ENCODE measurements at places on chromosomes 1 and 21.

- DNase-seq = no peak
Observed at GRCh38 chr1:173405281-173405680, 71.9 kb upstream of the PRDX6 start.

DNA sequence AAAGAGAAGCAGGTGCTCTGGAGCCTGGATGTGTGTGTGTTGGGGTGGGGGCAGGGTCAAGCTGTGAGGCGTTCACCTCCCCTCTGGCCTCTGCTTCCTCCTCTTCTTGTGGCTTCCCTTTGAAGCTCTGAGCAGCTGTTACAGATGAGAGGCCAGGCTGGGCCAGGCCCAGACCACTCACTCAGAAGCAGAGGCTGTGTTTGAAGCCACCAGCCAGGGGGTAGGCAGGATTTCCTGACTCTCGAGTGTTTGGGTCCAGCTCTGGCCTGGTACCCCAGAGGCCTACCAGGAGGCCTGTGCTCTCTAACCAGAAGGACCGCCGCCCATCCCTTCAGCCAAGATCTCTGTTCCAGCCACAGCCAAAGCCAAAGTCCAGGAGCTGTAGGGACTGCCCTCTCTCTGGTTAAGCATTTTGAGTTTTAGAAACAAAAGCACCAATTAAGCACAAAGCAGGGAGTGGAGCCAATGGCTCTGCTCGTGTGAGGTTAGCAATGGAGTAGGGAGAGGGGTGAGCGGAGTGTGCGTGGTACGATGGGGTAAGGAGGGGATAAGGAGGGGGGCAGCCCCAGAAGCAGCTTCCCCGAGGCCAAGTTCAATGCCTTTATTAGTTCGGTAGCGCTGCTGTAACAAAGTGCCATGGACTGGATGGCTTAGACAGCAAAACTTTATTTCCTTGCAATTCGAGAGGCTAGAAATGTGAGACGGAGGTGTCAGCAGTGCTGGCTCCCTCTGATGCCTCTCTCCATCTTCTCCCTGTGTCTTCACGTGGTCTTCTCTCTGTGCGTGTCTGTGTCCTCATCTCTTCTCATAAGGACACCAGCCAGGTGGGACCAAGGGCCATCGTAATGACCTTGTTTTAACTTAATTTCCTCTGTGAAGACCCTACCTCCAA is 20.5 kb downstream of the RCSD1 start:
- DNase-seq = no peak

DNA sequence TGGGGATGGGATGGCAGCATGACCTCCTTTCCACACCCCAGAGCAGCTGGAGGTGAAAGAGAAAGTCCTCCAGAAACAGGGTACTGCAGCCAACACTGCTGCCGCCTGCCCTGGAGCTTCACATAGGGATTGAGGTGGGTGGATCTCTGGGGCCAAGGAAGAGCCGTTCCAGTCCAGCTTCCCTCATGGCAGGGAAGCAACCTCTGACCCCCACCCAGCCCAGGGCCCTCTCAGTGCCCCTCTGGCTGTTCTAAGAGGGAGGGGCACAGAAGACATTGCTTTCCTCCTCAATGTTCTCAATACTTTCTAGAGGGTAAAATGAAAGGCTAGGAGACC is 5.7 kb downstream of the KIF21B start:
- DNase-seq = no peak

GRCh38 chr1:24963099-24963872 is 33.2 kb upstream of the RUNX3 start:
- no peak for DNase-seq

DNA sequence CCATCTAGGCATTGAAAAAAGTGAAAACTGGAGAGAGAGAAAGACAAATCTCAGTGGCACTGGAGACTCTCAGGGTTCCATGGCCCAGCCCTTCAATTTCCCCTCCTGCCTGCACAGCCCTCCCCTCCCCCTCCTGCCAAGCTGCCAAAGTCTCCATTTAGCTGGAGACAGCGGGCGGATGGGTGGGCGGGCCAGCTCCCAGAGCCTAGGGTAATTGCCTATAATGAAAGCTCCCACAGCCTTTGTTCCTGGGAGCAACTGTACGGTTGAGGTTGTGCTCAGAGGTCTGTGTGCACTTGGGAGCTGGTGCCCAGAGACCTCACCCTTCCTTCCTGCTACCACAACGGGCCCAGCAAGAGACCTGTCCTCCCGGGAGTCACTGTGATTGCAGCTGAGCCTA is 89.6 kb downstream of the NAV1 start:
- DNase-seq = peak; percentile 82

- DNase-seq = no peak
Observed at GRCh38 chr1:153795330-153795837, 20.2 kb downstream of the SLC27A3 start.

DNA sequence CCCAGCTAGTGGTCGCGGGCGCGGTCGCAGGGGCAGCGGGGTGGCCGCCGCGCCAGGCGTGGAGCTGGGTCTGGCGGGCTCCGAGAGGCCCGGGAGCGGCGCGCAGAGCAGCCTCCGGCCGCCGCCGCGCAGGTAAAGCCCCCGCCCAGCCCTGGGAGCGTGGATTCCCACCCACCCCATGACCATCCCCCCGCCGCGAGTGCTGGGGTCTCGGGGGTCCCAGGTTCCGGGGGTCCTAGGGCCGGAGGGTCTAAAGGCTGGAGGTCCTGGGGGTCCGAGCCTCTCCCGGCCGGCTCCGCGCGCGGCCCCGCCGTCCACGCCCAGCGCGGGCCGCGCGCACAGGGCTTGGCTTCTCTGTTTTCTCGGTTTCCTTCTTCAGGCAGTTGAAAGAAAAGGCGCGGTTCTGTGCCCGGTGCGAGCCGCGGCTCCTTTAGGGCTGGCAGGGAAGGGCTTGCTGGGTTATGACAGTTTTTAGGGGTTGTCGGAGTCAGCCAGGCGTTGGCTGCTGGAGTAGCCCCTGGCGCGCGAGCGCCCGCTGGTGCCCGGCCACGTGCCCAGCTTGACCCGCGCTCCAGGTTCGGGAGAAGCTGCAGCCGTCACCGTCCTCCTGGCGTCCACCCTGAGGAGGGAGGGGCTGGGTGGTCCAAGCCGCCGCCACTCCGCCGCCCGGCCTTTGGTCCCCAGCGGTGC is 359 bp downstream of the LRRC3 start:
- DNase-seq = no peak

GRCh38 chr1:193951984-193952383 is 765.6 kb upstream of the B3GALT2 start:
- no peak for DNase-seq

- no peak for DNase-seq
Observed at GRCh38 chr1:171817511-171818265, 23.6 kb upstream of the DNM3 start.

- no peak for DNase-seq
Observed at GRCh38 chr1:63873751-63874150, 99.9 kb downstream of the ROR1 start.

DNA sequence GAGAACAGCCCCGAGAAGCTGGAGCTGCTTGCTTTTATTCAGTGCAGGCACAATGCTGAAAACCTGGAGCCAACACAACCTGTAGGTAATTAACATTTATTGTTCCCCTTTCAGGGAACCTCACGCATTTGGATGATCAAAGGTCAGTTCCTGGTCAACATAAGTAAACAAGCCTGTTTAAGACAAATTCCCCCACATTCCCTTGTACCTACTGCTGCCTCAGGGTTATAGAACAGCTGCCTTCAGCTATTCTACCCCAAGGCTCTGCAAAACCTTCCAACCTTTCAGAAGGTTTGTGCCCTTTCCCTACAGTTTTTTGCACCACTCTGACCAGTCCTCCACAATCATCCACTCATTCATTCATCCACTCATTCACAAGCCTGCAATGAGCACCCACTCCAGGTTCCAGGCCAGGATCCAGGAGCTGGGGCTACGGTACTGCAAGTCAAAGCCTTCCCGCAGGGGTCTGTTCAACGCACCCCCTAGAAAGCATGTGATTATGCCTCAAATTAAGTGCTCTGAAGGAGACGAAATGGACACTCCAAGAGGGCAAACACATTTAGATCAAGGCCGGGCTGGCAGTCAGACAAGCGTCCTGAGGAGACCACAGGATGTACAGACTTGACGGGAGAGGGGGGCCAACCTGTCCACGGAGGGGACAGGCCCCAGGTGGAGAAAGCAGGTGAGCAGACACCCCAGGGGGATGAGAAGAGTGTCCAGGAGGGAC is 683.9 kb downstream of the MATN1 start:
- DNase-seq = no peak

GRCh38 chr1:66227966-66228365 is 306.0 kb upstream of the SGIP1 start:
- DNase-seq = no peak

- DNase-seq = no peak
Observed at GRCh38 chr21:46065215-46065913, 32.5 kb upstream of the COL6A2 start.

GRCh38 chr1:27471477-27471876 is 18.5 kb downstream of the WASF2 start:
- no peak for DNase-seq

DNA sequence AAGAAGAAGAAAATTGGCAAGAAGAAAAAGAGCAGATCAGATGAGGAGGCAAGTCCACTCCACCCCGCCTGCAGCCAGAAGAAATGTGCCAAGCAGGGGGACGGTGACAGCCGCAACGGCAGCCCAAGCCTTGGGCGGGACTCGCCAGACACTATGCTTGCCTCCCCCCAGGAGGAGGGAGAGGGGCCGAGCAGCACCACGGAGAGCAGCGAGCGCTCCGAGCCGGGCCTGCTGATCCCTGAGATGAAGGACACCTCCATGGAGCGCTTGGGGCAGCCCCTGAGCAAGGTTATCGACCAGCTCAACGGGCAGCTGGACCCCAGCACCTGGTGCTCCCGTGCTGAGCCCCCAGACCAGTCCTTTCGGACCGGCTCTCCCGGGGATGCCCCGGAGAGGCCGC is 9.0 kb upstream of the SLC25A34 start:
- no peak for DNase-seq

DNA sequence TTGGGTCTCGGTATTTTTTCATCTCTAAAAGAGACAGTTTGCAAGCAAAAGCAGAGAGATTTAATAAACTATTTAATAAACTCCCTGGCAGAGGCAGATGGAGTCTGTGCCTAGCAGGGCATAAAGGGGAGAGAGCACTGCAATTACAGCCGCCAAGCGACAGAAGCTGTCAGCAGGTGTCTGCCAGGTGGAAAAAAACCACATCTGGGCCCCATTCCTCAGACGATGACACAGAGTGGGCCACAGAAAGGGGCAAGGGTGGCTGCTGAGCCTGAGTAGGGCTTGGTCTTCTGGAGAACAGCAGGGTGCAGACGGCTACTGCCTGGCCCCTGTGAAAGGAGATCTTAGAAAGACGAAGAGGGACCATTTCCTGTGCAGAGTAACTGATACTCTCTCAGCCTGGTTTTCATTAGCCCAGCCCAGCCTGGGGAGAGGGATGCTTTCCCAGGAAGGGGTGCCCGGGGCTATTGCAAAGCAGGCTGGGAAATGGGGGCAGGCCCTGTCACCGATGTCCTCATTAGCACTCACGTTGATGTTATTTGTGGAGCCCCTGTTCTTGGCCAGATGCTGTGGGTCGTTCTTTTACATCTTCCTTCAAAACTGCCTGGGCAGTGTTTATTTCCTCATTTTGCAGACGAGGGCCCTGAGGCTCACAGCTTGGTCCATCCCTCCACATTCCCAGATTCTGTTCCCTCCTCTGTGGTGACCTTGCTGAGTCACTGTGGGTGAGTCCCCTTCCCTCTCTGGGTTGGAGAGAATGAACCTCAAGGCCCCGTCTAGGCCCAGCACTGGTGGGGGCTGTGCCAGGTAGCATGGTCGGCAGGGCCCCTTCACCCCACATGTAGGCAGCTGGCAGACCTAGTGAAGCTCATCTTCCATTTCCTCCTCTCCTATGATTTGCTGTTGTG is 472.7 kb downstream of the PTPRU start:
- DNase-seq = peak; percentile 64

DNA sequence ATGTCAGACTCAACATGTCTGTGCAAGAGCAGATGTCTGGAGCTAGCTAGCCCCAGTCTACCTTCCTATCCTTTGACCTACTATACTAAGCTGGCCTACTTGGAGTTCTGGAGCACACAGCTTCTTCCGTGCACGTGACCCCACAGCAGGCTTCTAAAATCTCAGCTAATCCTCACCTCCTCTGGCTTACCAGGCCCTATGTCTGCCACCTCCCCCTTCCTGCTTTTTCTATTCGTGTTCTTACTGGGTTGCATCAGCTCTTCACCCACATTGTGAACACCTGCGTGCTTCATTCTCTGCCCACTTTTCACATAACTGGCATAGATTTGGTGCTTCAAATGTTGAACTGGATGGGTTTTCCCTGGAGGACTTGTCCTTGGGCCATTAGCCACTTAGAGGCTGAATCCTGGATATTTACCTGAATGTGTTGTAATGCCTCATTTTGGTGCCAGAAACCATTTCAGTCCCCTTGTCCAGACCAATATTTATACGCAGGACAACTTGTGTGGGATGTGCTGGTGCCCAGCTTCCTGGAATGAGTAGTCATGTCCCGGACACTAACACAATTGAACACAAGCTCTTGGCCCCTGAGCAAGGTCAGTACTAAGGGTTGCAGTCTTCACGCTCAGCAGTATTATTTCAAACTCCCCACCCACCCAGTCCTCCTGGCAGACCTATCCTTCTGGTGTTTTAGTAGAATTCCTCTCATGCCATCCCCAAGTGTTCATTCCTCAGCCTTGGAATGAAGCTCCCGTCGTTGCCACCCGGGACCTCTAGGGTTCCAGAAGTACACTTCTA is 24.0 kb downstream of the TENT5C start:
- no peak for DNase-seq

DNA sequence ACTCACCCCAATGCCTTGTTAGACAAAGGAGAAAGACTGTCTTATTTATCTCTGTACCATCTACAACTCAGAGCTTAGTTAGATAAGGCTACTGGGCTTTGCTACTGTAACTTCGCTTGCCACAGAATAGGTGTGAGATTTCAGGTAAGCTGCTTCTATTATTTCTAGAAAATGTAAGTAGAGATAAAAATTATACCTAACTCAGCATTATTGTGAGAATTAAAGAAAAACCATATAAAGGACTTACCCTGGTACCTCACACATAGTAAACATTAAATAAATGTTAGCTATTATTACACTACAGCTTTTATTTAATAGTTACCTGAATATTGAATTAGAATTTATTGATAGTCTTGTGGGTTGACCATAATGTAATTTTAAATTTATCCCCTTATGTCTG is 36.5 kb upstream of the EPHX4 start:
- no peak for DNase-seq

DNA sequence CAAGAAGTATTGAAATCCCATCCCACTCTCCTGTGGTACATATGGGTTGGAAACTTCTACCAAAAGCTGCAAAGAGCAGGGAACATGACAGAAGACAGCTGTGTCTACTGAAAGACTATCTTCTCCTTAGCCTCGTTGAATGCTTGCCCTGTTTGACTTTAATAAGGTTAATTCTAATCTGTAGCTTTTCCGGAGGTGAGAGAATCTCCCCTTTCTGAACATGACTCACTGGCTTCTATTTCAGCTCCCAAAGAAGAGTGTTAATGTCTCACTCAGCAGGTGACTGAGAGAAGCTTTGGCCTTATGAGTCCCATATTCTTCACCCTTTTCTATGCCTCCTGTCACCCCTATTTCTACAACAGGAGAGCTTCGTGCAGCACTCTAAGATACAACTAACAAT is 88.3 kb downstream of the HHIPL2 start:
- no peak for DNase-seq

All from NCI-H2081 treated with DMSO at 0.1 percent for 48 hours (cell line).